ENCODE measurements at places on chromosomes 11 and 22.
A peak's percentile ranks its signal among the peaks of the same experiment; 100 is the strongest.

DNA sequence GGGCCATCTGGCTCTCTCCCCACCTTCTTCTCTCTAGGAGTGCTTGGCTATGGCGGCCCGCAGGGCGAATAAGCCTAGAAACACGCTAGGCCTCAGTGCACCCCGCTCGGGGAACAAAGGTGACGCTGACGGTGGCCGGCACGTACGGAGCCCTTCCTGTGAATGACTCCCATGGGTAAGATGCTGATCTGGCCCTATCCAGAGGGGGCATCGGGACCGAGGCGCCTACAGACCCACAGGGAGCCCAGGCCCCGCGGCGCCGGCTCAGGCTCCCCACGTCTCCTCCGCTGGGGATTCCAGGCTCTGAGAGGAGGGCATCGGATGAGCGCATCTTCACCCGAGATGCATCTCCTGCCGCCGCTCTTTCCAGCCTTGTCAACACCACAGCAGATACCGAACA is 31.4 kb upstream of the TESMIN start:
- DNase-seq: no peak

DNA sequence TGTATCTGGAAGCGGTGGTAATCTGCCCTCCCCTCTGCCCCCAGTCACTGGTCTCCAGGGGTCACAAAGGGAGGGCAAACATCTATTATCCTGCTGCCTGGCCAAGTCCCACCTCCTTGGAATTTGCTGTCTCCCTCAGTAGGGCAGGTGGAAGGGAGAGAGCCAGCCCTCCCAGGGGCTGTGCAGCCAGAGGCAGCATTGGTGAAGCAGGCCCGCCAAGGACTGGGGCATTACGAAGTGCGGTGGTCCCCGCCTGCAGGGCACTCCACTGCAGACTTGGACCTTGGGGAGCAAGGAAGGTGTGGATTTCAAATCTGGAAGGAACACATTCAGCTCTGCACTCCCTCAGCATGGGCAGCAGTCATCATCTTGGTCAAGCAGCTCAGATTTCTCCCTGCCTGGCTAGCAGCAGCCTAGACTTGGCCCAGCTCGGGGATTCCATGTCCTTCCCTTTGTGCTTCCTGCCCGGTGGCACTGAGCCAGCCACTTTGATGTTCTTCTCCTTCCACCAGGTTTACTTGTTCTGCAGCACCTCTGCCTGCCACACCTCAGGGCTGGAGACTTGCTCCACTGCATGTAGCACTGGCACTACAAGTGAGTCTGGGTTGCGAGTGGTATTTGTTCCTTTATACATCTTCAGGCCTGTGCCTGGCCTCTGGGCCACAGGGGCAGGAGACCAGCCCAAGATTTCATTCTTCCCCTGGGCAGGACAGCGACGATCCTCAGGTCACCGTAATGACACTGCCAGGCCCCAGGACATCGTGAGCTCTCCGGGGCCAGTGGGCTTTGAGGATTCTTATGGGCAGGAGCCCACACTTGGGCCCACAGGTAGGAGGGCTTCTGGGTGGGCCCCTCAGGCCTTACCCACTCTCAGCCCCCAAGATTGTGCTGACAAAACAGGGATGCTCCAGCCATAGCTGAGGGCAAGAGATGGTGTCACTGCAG is 7.4 kb downstream of the ZP1 start:
- no peak for DNase-seq

GRCh38 chr11:130897262-130898182 is 18.8 kb downstream of the SNX19 start:
- DNase-seq: peak; percentile 64

- no peak for DNase-seq
Observed at GRCh38 chr11:109026891-109027489, 362.1 kb downstream of the DDX10 start.

DNA sequence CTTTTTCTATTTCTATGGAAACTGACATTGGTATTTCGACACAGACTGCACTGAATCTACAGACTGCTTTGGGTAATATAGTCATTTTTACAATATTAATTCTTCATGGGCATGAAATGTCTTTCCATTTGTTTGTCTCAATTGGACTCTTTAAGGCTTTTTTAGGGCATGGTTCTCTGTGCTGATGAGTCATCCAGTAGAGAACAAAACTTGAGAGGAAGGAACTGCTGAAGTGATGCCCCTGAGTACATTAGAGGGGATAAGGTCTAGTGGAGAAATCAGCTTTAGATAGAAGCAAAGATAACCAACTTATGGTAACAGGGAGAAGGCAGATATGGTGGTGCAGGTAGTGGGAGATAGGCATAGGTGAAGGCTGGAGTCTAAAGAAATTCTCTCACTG is 25.1 kb downstream of the TSG101 start:
- no peak for DNase-seq

DNA sequence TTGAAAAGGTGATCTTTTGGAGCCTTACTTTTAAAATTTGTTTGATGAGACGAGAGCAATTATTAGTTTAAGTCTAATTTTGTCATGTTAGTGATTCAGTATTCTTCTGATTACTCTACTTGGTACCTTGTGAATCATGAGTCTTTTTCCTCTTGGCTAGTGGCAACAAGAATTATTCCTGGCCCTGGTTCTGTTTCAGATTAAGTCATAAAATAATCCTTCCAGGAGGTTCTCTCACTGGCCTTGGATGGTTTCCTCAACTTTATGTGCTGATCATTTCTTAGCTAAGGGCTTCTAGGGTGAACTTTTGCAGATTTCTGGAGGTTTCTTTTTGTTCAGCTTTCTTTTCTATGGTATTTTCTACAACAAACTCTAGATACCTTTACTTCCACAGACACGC is 741.8 kb upstream of the LUZP2 start:
- no peak for DNase-seq

GRCh38 chr11:8796941-8797340 is 114.0 kb upstream of the AKIP1 start:
- DNase-seq: no peak

DNA sequence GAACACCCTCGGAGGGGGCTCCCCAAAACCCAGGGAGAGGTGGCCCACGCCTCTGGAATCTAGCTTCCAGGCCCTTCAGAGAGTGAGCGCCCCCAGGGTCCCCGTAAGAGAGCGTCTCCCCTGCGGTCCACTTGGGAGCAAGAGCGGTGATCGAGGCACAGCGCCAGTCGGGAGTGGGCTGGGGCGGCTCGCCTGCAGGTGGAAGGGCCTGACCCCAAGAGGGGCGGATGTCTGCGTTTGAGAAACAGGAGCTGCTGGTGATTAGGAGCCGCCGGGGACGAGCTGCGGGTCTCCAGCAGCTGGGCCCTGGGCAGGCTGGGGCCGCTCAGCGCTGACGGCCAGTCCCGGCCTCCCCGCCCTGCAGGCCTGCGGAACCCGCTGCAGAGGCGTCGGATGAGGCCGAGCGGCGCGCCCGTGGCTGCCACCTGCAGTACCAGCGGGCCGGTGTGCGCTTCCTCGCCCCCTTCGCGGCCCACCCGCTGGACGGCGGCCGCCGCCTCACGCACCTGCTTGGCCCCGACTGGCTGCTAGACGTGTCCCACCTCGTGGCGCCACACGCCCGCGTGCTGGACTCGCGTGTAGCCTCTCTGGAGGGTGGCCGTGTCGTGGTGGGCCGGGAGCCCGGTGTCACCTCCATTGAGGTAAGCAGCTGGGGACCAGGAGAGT is 10.0 kb downstream of the TMEM132A start:
- no peak for DNase-seq

DNA sequence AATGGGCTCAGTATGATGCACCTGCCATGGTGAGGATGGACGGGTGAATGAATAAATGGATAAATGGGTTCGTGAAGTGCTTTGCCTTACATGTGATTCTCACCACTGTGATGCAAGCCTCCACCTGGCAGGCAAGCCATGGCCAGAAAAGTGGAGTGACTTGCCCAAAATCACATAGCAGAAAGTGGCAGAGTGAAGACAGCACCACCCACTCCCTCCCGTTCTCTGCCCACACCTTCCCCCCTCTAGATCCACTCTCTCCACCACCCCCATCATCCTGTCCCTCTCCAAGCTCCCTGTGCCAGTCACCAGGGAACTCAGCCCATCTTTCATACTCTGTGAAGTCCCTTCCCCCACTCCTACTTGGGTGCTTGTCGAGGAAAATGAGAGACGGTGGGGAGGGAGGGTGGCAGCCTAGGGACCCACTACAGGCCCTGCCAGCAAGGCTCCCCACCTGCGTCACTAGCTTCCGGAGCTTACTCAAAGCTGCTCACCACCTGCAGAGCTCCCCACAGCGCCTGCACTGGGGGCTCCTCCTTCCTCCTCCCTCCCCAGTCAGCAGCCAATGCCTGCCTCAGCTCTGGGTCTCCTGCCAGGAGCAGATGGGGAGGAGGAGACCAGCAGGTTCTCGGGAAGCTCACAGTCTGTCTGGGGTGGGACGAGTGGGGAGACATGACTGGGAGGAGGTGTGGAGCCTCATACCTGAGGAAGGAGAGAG is 82.3 kb downstream of the PDE2A start:
- DNase-seq: no peak
